ENCODE measurements at places on chromosomes 4 and X.
A peak's percentile ranks its signal among the peaks of the same experiment; 100 is the strongest.

GRCh38 chr4:75733369-75733768 lies 9.0 kb downstream of the USO1 start:
- DNase-seq: peak; percentile 38

DNA sequence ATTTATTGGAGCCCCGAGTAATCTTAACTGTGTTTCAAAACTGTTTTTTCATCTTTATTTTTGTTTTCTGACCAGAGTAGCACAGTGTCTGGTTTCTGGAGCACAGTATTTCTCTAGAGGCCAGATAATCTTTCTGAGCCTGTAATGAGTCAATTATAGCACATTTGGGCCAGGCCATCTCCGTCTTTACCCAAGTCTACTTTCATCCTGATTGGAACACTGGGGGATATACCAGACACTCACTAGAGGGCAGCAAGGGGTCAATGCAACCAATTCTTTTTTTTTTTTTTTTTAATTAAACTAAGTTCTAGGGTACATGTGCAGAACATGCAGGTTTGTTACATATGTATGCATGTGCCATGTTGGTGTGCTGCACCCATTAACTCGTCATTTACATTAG lies 282.0 kb downstream of the ARHGAP24 start:
- DNase-seq: no peak

- no peak for DNase-seq
These were observed 105.9 kb downstream of the LARP1B start for GRCh38 chr4:128166982-128167381.

GRCh38 chrX:113644426-113644825 lies 803.8 kb upstream of the AMOT start:
- DNase-seq: peak; percentile 1

Data from HFF-Myc (cell line).